ENCODE measurements at places on chromosomes 7 and 10.

- DNase-seq: no peak
Observed at GRCh38 chr7:17130281-17131059, 168.0 kb upstream of the AHR start.

- no peak for DNase-seq
Observed at GRCh38 chr10:91162050-91162494, 58.4 kb upstream of the PCGF5 start.

- DNase-seq: no peak
Observed at GRCh38 chr7:48875045-48875916, 49.1 kb upstream of the CDC14C start.

DNA sequence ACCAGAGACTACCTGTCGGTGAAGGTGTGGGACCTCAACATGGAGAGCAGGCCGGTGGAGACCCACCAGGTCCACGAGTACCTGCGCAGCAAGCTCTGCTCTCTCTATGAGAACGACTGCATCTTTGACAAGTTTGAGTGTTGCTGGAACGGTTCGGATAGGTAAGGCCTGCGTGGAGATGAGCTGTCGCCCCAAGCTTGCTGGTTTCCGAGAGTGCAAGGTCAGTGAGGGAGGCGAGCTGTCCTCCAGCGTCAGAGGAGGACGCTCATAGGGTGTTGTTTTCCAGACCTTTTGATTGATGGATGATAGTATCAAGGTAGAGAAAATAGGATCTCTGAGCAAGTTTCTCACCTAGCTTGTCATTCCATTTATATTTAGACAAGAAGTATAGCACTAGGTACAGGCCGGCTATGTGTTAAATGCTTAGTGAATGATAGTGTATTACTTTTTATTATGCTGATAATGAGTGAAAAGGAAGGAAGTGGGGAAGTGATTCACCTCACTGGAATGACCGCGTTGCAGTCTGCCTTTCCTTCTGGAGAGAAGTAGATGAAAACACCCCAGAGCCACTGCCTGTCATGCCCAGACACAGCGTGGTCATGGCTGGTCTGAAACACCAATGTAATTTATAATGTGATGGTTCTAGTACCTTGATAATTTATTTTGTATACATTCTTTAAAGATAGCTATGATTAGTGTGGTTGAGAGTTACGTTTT is 33.9 kb downstream of the BNIP3 start:
- DNase-seq: no peak

DNA sequence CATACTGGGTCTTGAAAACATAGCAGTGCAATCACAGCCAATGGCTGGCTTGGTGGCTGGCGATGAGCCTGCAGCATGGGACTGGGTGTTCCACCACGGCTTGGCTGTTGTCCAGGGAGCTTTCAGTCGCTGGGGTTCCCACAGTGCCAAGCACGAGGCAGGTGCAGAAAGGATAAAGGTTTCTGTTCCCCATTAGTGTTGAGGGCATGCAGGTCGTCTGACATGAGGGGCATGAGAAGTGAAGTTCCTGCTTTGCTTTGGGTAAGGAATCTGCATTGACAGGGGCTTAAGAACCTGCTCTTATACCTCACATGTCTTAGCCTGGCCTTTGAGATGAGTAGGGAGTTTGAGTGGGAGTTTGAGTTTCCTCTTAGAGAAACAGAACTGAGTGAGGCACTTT is 9.0 kb upstream of the CFTR start:
- no peak for DNase-seq

DNA sequence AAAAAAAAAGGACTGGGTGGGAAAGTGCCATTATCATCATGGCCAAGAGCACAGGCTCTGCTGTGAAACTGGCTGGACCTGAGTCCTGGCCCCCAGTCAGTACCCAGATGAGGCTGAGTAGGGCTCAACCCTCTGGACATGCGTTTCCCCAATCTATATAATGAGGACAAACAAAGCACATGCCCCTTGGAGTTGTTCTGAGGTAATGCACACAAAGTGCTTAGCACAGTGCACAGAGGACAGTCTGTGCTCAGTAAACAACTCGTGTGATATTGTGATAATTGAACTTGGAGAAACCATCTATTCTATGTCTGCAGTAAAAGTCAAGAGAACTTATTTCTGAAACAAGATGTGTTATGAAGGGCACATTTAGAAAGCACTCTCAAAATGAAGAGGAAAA is 138.8 kb downstream of the KCNMA1 start:
- no peak for DNase-seq

Data from DMS79 (cell line).